Natural killer cell (primary cell): ENCODE measurements at places on chromosomes 16 and 17. TPM values are rescaled to one million over a fixed set of nuclear protein-coding genes. Genes with fewer than 3 reads are reported as not detected.

- H3K36me3 ChIP-seq: no peaks in the 10 kb centered on the region
- H3K27ac ChIP-seq: no peak overlapping the region
- DNase-seq: no peak
- H3K27me3 ChIP-seq: no peaks in the 10 kb centered on the region
These were observed 54.4 kb downstream of the PITPNC1 start for GRCh38 chr17:67431249-67432015.

DNA sequence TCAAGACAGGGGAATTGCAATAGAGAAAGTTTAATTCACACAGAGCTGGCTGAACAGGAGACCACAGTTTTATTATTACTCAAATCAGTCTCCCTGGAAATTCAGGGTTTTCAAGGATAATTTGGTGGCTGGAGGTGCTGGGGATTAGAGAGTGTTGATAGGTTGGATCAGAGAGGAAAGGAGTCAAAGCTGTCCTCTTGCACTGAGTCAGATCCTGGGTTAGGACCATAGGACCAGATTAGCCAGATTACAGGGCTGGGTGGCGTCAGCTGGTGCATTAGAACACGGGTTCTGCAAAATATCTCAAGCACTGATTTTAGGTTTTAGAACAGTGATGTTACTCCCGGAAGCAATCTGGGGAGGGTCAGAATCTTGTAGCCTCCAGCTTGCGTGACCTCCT lies 1.8 kb upstream of the NSMCE1 start:
- H3K27me3 ChIP-seq: no peaks in the 10 kb centered on the region
- H3K4me1 ChIP-seq: peaks cover 32% of the 10 kb centered on the region
- no peaks in the 10 kb centered on the region for H3K36me3 ChIP-seq

DNA sequence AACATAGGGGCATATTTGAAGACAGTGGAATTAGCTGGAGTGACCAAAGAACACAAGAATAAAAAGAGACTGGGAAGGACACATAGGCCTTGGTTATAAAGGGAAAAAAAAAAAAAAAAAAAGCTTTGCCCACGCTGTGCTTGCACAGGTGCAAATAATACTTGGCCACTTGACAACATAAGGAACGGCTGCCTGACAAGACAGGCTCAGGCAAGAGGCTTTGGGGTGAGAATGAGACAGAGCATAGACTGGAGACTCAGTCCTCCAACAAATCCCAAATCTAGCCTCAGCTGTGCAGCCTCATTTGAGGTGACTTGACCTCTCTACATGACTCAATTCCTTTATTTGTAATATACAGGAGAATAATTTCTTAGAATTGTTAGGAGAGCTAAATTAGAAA lies 332.8 kb upstream of the DYNLRB2 start:
- no peak overlapping the region for H3K27ac ChIP-seq
- DNase-seq: no peak
- no peaks in the 10 kb centered on the region for H3K4me1 ChIP-seq
- no peaks in the 10 kb centered on the region for H3K36me3 ChIP-seq

DNA sequence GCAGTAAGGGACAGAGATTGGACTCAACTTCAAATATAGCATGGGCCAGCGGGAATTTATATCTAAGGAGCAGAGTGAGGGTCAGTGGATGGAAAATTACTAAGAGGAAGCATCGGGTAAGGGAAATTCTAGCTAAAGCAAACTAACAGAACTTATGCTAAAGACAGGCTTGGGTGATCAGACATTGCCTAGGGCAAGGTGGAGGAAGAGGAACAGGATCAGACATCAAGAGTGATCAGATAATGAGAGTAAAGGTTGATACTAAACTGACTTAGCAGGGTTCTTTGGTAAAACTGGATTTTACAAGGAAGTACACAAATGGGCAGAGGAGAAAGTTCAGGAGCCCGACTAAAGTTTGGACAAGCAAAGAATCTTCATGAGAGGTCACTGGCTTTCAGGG lies 86.3 kb upstream of the TOM1L1 start:
- H3K4me3 ChIP-seq: no peak overlapping the region
- H3K27ac ChIP-seq: no peak overlapping the region
- no peaks in the 10 kb centered on the region for H3K36me3 ChIP-seq
- no peaks in the 10 kb centered on the region for H3K4me1 ChIP-seq

- no peak overlapping the region for H3K4me3 ChIP-seq
- H3K4me1 ChIP-seq: peaks cover 40% of the 10 kb centered on the region
- peak; percentile 59 for DNase-seq
- no peaks in the 10 kb centered on the region for H3K27me3 ChIP-seq
These were observed 6.8 kb downstream of the MPG start for GRCh38 chr16:84718-85406.

DNA sequence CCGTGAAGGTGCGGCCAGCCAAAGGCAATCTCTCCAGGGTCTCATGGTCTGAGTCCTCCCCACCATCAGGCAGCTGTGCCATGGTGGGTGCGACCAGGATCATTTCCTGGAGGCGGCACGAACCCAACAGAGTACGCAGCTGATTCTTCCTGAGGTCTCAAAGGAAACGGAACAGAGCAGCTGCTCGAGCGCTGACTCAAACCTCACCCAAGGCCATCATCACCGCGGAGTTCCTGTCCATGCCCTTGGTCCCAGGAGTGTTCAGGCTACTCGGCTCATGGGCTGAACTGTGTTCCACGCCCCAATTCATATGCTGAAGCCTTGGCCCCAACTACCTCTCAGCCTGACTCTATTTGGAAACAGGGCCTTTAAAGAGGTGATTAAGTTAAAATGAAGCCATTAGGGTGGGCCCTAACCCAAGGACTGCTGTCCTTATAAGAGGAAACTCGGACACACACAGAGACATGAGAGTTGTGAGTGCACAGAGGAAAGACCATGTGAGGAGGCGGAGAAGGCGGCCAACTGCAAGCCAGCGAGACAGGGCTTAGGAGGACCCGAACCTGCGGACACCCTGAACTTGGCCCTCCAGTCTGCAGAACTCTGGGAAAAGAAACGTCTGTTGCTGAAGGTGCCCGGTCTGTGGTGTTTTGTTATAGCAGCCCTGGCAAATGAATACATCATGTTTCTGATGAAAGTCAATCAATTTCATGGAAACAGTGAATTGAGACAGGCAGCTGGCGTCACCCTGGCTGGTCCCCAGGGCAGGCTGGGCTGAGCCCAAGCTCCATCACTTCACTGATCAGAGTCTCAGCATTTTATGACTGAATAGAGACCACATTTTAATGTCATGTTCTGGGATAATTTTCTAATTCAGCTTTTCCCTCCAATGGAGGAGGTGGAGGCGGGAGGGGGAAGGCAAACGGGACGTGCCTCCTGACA lies 13.7 kb downstream of the MXRA7 start:
- no peak overlapping the region for H3K4me3 ChIP-seq
- no peaks in the 10 kb centered on the region for H3K27me3 ChIP-seq
- H3K36me3 ChIP-seq: no peaks in the 10 kb centered on the region
- no peak for DNase-seq
- peaks cover 25% of the 10 kb centered on the region for H3K4me1 ChIP-seq

The CBFA2T3 gene
- total RNA-seq: 2.5 TPM
